ENCODE measurements at places on chromosomes 12 and 14.

DNA sequence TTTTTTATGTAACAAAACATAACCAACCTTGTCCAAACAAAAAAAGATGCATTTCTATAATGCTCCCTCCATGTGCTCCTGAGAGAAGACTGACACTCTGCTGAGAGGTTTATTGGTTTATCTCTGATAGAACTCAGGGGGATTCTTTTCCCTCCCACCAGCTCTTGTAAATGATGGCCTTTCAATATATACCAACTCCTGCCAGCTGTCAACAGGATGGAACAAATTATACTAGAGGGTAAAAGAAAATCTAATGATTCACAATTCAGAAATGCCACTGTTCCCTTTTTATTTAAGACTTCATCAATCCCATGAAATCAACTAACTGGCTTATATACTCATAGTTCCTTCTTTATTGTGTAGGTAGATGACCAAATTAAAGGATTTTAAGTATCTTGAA is 25.4 kb downstream of the PSMC1 start:
- no peak for DNase-seq

GRCh38 chr12:49875115-49875720 is 28.5 kb downstream of the FAIM2 start:
- no peak for DNase-seq

DNA sequence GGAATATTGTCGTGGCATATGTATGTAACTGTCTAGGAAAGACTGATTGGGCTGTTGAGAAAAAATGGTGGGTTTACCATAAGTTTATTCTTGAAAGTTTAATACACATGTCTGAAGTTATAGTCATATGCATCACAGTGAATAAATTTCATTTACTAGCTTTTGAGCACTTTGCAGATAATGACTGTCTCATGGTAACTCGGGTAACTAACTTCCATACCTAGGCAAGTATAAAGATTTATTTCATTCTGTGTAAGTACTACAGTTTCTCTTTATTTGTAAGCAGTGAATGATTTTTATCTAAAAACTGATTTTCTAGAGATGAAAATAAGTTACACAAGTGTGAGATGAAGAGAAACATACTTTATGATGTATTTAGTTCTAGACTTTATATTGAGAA is 3.0 kb downstream of the USP15 start:
- no peak for DNase-seq

DNA sequence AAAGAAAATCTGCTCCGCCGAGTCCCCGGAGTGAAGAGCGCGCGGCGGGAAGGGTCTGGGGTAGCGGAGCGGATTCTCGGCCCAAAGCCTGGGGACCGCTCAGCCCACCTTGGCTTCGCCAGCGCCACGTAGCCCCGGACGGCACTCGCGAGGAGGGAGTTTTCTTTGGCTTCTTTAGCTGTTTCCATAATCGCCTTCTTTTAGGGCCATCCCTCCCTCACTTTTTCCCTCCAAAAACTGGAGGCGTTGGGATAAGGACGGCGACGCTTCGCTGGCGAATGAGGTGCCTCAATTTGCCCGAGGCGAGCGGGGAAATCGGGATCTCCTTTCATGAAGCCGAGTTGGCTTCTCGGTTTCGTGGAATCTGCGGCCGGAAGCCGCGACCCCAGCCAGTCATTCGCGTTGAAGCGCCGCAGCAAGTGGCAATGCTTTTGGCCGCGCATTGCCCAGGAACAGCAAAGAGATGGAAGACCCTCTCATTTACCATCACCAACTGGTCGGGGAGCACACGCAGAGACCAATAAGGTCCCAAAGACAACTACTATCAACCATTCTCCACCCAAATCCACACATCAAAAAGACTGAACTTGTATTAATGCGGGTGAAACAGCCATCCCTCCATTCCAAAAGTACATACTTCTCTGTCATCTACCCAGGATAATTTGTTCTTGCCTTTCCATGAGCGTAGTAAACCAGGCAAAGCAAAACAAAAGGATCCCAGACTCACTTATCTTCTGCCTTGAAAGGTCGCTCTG is 8.4 kb upstream of the SIX1 start:
- no peak for DNase-seq

DNA sequence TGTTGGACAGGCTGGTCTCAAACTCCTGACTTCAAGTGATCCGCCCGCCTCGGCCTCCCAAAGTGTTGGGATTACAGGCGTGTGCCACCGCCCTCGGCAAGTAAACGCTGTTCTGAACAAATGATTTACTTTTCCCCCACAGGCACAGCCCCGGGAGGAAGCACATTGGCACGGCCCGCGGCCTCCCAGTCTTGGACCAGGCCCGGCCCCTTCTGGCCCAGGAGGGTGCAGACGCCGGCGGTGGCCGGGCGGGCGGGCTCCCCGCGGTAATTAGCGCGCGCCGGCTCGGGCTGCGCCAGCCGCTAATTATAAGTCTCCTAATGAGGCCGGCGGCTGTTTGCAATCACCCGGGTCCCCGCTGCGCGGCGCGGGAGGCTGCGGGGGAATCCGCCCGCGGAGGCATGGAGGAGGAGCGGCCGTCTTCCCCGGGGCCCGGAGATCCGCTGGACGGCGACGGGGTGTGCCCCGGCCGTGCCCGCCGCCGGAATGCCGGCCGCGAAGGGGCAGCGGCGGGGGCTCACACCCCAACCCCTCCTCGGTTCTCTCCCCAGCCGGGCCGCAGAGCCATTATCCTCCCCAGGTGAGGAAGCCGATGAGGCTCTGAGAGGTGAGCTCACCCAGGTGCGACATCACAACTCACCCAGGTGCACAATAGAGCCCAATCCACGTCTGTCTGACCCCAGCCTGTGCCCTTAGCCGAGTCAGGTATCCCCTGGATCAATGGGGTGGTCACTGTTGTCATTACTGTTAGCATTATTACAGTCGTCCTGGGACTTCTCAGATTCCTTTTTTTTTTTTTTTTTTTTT is 3.3 kb upstream of the POP5 start:
- DNase-seq, result peak; percentile 51

- DNase-seq, result no peak
Observed at GRCh38 chr12:11834104-11834812, 184.8 kb downstream of the ETV6 start.

GRCh38 chr14:75344411-75344810 is 65.8 kb downstream of the FOS start:
- DNase-seq, result no peak

DNA sequence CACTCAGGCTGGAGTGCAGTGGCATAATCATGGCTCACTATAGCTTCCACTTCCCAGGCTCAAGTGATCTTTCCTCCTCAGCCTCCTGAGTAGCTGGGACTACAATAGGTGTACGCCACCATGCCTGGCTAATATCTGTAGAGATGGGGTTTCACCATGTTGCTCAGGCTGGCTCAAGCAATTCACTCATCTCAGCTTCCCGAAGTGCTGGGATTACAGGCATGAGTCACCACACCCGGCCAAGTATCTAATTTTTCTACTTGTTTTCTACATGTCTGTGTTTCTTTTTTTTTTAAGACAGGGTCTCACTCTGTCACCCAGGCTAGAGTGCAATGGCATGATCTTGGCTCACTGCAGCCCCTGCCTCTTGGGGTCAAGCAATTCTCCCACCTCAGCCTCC is 119.7 kb upstream of the MED13L start:
- DNase-seq, result no peak

- no peak for DNase-seq
Observed at GRCh38 chr12:868722-869121, 80.8 kb downstream of the RAD52 start.

GRCh38 chr14:80426683-80427082 is 215.4 kb upstream of the DIO2 start:
- no peak for DNase-seq

DNA sequence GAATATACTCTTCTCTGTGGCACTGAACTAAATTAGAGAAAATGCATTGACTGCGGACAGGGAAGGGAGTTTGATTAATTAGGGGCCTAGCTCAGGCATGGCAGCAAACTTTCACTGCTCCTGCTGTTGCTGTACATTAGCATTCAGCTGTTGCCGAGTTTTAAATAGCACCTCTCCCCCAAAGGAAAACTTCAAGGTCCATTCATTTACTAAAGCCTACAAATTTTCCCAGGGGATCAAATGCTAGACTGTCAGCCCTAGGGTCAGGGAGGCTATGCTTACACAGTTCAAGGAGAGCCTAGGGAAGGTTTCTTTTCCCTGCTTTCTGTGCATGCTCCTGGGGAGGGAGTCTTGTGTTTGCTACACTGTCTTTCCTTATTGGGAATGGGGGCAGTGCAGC is 60.0 kb upstream of the GZMB start:
- DNase-seq, result no peak

- DNase-seq, result no peak
Observed at GRCh38 chr14:36829547-36829946, 167.9 kb downstream of the PAX9 start.

- DNase-seq, result no peak
Observed at GRCh38 chr12:30913323-30913722, 13.2 kb upstream of the TSPAN11 start.

DNA sequence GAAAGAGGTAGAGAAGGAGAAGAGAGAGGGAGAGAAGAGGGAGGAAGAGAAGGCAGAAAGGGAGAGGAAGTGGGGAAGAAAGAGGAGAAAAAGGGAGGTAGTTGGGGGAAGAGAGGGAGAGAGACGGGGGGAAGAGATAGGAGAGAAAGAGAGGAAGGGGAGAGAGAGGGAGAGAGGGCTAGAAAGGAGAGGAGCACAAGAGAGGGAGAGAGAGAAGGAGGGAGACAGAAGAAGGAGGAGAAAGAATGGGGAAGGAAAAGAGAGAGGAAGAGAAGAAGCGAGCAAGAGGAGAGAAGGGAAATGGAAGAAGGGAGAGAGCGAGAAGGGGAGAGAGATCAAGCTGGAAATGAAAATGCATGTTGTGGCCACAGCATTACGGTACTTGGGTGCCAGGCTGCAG is 1368.4 kb upstream of the TMEM132C start:
- DNase-seq, result no peak

GRCh38 chr14:45810152-45810872 is 557.3 kb upstream of the MIS18BP1 start:
- DNase-seq, result no peak

DNA sequence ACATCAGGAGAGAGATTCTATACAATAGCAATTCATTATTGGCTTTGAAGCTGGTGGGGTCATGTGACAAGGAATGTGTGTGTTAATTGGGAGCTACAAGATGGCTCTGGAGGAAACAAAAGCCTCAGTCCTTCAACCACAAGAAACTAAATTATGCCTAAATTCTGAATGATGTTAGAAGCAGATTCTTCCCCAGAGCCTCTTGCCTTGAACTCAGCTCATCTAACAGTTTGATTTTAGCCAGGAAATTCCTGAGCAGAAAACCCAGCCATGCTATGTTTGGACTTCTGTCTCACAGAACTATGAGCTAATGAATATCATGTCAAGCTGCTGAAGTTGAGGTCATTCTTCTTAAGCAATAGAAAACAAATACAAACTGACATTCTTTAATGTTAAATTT is 274.7 kb downstream of the SLC6A15 start:
- no peak for DNase-seq

DNA sequence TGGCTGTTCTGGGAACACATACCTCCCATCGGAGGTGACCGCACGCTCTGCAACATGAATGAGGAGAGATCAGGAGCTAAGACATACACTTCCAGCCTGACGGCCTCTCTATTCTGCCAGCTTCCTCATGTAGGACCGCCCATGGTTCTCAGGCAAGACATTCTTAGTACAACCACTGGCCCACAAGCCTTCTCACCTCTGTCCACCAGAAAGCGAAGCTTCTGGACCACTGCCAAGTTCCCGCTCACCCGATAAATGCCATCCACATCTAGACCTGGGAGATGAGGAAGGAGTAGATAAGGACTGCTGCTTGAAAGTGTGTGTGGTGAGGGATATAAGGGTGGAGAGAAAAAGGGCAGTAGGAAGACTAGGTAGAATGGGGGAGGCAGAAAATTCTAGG is 5.2 kb downstream of the ARHGAP9 start:
- DNase-seq, result no peak

DNA sequence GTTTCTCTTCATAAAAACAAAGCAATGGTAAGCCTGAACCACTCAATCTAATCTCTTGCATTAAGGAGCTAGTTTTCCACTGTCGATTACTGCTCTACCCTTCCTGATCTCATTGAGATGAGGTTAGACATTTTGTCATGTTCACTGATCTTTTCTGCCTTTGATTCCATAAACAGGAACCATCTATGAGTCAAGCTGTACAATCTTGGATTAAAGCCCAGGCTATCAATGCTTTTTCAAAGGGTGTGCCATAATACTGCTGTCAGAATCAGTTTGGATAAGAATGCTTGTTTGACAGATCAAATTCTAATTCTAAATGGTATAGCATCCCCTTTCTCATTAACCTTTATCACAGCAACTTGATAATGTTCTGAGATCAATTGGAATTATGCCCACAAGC is 16.1 kb downstream of the GRIP1 start:
- no peak for DNase-seq

DNA sequence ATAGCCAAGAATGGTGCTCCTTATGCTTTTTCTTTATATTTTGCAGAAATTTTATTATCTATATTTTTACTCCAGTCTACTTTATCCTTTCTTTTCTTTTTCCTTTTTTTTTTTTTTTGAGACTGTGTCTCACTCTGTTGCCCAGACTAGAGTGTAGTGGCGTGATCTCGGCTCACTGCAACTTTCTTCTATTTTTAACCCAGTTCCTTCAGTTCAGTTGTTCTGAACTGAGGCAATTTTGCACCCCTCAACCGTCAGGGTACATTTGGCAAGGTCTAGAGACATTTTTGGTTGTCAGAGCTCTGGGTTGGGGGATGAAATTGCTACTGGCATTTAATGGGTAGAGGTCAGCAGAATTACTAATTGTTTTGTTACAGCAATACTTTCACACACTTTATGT is 75.7 kb downstream of the DIP2B start:
- no peak for DNase-seq

- no peak for DNase-seq
Observed at GRCh38 chr14:59772233-59772632, 98.3 kb downstream of the RTN1 start.

DNA sequence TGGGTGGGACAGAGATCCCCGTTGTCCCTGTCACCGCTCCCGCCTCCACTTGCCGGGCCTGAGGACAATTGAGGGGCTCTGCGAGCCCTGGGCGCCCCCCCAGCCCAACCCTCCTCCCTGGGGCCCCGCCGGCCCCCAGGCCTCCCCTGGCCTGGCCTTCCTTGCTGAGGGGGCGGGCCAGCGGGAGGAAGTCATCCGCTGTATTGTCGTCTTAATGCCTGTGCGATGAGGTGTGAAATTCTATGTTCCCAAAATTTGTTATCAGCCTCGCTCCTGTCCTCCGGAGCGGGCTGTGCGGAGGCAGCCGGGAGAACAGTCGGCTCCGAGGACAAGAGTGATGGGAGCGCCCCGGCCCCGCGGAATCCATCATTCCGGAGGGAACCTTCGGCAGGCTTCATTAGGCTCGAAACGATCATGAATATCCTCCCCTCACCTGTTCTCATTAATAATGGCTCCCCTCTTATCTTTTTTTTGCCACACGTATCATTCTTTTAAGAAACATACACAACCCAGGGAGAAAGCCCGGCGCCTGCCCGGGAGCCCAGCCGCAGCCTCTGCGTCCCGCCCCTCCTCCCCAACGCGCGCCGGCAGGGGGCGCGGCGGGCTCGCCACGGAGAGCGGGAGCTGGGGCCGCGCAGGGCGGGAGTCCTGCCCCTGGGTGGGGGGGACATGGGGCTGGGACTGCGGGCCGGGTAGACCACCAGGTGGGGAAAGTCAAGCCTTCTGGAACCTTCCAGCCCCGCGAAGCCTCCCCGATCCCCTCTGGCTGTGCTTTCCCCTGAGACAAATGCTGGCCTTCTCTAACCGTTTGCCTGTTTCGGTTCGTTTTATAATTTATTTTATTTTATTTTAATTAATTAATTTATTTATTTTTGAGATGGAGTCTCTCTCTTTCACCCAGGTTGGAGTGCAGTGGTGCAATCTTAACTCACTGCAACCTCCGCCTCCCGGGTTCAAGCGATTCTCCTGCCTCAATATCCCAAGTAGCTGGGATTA is 17.1 kb upstream of the DLK1 start:
- DNase-seq, result no peak

- no peak for DNase-seq
Observed at GRCh38 chr12:130335517-130336392, 1.9 kb upstream of the PIWIL1 start.

Data from stimulated activated naive CD4-positive, alpha-beta T cell treated with Interleukin-2 at 50 U/mL for 16 hours (primary cell).